ENCODE measurements at places on chromosomes 2 and 18.

- ATAC-seq: peak; percentile 31
Measured at GRCh38 chr2:169393068-169393590, 30.8 kb upstream of the LRP2 start.

GRCh38 chr18:33282709-33283333, 157.7 kb downstream of the CCDC178 start:
- ATAC-seq: no peak

DNA sequence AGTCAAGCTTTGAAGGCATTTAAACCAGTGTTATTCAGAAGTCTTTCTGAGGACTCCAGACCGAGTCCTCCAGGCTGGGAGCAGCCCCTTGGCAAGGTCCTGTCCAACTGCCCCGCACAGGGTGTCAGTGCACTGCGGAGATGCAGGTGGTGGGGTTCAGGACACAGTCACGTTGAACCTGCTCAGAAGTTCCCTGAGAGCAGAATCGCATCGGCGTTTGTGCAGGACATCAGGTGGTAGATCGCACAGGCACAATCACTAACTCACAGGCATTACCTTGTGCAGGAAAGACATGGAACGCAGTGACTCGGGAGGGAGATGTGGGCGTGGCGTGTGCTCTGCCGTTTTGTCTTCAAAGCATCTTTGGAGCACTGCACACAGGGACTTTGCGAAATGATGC, 10.4 kb downstream of the COPS9 start:
- ATAC-seq: no peak

DNA sequence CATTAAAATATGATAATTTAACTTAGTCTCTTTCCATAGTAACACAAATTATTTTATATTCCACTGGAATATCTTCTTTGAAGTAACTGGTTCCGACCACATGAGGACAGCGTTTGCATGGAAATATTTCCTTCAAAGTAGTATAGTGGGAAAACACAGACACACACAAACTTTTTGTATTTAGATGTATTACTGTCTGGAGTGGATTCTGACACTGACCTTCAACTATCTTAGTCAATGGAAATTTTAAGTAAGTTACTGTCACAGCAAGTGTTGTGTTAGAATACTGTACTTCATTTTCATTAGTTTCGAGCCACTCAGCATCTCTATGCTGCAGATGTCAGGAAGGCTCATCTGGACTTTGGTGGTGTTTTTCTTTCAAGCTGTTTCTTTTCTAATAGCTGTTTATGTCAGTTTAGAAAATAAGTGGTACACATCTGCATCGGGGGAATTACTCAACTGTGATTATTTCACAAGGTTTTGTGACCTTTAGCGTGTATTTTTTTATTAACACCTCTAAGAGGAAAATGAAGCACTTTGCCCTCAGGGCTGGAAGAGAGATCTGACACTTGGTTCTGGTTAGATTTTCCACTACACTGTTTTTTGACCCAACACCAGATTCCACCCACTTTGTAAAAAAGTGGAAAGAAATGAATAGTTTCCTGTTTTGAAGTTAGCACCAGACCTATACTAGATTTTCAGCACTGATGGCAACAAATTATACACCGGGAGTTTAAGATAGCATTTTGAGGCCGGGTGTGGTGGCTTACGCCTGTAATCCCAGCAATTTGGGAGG, 18.9 kb upstream of the THOC1 start:
- no peak for ATAC-seq

Measured in esophagus mucosa (tissue), 1 donor.